ENCODE measurements at places on chromosomes 12 and 14. TPM values are rescaled to one million over a fixed set of nuclear protein-coding genes. Genes with fewer than 3 reads are reported as not detected.

The ZBTB39 gene
- total RNA-seq = 8.7 TPM

The DDIT3 gene
- 22.3 TPM for total RNA-seq

The IQSEC3 gene
- total RNA-seq = 1.6 TPM

The C1QL4 gene
- not detected for total RNA-seq

The AKAP3 gene
- 1.8 TPM for total RNA-seq

The ASIC1 gene
- 1.1 TPM for total RNA-seq

The ALDH1L2 gene
- 5.0 TPM for total RNA-seq

The PRH2 gene
- total RNA-seq = not detected

The KDM5A gene
- 74.8 TPM for total RNA-seq
